ENCODE measurements at places on chromosomes 6 and 20.

DNA sequence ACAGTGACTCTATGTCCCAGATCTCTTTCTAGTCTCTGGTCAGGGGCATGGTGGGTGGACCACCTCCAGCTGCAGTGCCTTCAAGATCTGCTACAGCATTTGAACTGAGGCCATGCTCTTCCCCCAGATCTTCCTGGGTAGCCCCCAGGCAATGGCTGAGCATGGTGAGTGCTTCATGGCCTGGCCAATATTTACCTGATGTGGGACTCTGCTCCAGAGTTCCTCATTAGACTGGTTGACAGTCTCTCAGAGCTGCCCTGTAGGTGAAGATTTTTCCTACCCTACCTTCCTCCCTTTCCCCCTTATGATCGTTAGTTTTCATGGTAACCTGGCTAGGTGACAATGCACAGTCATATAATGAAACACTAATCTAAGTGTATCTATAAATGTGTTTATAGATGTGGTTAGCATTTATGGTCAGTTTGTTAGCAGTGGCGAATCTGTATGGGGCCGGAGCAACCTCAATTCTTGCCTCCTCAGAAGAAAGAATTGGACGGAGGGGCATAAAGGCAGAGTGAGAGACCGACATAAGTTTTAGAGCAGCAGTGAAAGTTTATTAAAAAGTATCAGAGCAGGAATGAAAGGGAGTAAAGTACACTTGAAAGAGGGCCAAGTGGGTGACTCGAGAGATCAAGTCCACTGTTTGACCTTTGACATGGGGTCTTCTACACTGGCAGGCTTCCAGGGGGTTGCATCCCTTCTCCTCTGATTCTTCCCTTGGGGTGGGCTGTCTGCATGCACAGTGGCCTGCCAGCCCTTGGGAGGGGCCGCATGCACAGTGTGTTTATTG lies 256.3 kb downstream of the CD83 start:
- no peak for DNase-seq

GRCh38 chr6:2165286-2165685 lies 80.1 kb downstream of the GMDS start:
- no peak for DNase-seq

DNA sequence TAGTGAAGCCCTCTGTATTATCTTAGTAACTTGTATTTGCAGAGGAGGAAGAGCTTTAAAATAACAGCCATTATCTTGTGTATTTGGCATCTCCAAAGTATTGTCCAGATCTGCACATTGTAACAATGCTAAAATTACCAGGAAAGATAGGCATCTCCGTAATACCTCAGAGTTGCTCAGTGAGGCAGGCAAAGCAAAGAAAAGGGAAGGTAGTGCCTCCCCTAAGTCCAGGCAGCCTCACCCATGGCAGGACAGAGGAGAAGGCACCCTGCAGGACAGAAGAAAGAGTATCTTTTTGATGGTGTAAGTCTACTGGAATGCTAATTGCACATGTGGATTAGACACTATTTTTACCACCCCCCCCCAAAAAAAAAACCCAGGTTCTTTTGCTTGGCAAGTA lies 13.6 kb upstream of the SSTR4 start:
- no peak for DNase-seq

DNA sequence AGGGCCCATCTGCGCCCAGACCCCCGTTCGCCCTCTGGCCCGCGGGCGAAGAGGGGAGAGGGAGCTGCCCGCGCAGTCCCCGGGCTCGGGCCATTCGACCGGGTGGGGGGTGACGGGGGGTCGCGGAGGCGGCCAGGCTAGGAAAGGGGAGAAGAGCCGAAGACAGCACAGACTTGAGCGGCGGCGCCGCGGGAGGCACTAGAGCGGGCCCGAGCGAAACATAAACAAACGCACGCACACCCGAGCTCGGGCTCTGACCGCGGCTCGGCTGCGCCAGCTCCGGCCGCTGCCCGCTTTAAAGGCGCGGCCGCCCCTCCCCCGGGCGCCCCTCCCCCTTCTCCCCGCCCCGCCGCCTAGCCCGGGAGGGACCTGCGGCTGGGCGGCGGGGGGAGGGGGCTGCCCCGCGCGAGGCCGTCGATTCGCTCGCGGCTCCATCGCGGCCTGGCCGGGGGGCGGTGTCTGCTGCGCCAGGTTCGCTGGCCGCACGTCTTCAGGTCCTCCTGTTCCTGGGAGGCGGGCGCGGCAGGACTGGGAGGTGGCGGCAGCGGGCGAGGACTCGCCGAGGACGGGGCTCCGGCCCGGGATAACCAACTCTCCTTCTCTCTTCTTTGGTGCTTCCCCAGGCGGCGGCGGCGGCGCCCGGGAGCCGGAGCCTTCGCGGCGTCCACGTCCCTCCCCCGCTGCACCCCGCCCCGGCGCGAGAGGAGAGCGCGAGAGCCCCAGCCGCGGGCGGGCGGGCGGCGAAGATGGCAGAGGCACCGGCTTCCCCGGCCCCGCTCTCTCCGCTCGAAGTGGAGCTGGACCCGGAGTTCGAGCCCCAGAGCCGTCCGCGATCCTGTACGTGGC lies at the start of gene FOXO3:
Gene FOXO3, plus strand, starts transcription at position 455 of the 846 bp plus-strand sequence. Its CDS starts 292 bp downstream, at position 747.
- peak; percentile 91 for DNase-seq

DNA sequence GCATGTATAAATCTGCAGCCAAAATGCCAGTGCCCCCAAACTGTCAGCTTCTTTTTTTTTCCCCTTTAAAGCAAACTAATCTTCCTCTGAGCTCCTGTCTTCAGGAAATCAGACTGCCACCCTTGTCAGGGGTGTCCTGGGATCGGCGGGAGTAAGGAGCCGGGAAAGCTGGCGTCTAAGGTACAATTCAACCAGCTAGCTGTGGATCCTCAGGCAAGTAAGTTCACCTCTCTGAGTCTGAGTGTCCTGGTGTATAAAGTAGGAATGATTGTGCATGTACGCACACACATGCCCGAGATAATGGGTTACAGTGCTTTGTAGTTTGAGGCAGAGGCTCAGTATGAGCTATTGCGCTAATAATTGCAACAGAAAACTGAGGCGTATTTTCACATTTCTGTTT lies 98.3 kb downstream of the ANKRD60 start:
- no peak for DNase-seq

- DNase-seq = no peak
These were observed 363.9 kb downstream of the KIF16B start for GRCh38 chr20:16209357-16209756.

DNA sequence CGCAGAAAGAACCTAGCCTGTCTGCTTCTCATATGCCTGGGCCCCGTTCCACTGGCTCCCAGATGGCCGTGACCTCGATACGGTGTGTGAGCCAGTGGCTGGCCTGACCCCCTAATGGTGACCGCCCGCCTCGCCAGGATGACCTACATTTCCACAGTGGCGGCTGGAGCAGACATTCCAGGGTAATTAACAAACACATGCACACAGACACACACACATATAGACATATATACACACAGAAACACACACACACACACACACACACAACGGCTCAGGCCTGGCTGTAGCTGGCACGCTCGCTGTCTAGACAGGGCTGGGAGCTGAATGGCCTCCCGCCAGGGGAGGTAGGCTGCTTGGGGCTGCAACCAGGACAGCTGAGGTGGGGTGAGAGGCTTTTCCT lies 227.1 kb downstream of the ANKRD60 start:
- no peak for DNase-seq
